Aorta (tissue), 5 donors: ENCODE measurements at places on chromosomes 2 and 18. TPM values are rescaled to one million over a fixed set of nuclear protein-coding genes. Genes with fewer than 3 reads are reported as not detected.

DNA sequence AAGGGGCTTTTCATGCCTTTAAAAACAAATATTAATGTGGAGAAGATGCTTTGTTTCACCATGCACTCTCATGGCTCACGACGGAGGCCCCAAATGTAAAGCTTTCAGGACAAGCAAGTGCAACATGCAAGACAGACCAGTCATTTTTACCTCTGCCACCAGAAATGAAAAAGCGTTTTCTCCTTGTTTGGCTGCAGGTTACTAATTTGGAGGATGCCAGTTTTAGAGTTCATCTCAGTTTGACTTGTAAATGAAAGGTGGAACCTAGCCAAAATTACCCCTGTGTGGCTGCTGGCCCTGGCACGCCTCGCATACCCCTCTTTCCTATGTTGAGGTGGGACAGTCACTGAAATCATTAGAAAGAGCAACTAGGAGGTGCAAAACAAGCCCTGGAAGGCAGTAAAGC is 138.6 kb downstream of the BCL2 start:
- no peaks in the 10 kb centered on the region for H3K36me3 ChIP-seq
- H3K27me3 ChIP-seq = no peaks in the 10 kb centered on the region
- H3K4me3 ChIP-seq = no peak overlapping the region

DNA sequence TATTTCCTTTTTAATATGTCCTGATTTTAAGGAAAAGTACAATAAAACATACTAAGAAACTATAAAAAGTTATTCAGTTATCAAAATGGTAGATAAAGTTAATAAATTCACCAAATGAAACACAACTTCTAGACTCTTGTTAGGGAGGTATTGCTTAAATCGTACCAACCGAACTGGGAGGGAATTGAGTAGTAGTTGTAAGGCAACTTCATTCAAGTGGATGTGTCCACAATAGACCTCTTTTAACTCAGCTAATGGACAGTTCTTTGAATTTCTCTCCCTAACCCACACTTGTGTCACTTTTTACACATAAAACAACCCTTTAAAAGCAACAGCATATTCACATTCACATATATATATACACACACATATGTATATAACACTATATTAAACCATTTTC is 49.1 kb upstream of the CALCRL start:
- H3K27ac ChIP-seq = no peak overlapping the region
- H3K27me3 ChIP-seq = no peaks in the 10 kb centered on the region
- no peak overlapping the region for H3K4me3 ChIP-seq
- H3K4me1 ChIP-seq = no peaks in the 10 kb centered on the region
- no peaks in the 10 kb centered on the region for H3K36me3 ChIP-seq
- no peak for DNase-seq

- no peaks in the 10 kb centered on the region for H3K27me3 ChIP-seq
- H3K36me3 ChIP-seq = peaks cover 8% of the 10 kb centered on the region
- DNase-seq = no peak
- H3K4me1 ChIP-seq = no peaks in the 10 kb centered on the region
- H3K4me3 ChIP-seq = no peak overlapping the region
- no peak overlapping the region for H3K27ac ChIP-seq
Observed at GRCh38 chr2:9488583-9489547, 14.5 kb downstream of the IAH1 start.

CAPG gene
- 78.5 TPM for total RNA-seq

CBLN2 gene
- 0.49 TPM for total RNA-seq

DNA sequence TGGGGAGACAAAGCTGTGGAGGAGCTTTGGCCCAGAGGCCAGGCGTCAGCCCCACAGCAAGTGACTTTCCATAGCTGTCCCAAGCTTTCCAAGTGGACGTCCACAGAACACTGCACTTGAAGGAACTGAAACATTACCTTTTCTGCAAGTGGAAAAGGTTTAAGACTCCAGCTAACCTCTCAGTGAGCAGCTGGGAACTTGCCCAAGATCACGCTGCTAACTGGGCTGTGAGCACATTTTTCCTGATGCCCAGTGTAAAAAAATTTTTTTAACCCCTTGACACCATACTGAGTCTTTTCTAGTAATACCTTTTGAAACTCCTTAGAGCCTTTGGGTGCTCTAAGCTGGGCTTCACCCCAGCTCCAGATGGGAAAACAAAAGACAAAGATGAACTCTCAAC is 256.7 kb downstream of the HAUS1 start:
- H3K4me1 ChIP-seq = no peaks in the 10 kb centered on the region
- H3K27me3 ChIP-seq = no peaks in the 10 kb centered on the region
- no peak for DNase-seq
- H3K4me3 ChIP-seq = no peak overlapping the region

SIX2 gene
- total RNA-seq = 6.0 TPM
